Anterior cingulate cortex (tissue), 58 donors: ENCODE measurements at places on chromosomes 13 and 19.

- DNase-seq, result no peak
Measured at GRCh38 chr19:2260341-2260805, 4.2 kb upstream of the JSRP1 start.

DNA sequence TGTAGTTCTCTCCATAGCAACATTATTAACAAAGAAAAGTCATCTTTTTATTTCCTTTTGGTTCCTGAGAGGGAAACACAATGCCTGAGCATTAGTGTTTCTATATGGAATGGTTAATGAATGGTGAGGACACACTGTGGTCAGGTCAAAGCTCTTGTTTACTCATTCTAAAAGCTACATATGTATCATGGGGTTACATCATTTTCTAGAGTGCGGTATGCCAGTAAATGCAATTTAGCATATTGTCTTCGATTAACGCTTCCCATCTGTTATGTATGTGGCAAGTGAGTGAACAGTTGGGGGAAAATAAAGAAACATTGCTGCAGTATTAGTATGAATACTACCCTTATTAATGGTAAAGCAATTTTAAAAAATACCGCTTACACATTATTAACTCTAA, 1152.2 kb upstream of the SPRY2 start:
- no peak for DNase-seq

DNA sequence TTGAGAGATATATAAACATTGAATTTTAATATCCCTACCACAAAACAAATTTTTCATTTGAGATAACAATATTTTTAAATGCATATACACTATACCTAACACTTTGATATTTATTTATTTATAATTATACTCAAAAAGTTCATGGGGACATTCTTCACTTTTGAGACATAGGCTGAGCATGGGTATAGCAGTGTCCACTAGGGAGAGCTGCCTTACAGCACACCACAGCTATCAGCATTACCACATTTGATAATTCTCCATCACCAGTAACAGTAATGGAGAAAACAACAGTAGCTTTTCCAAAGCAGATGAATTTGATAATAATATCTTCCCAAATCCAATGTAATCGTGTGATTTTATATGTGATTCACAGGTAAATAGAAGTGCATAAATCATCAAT, 626.1 kb downstream of the DACH1 start:
- no peak for DNase-seq

DNA sequence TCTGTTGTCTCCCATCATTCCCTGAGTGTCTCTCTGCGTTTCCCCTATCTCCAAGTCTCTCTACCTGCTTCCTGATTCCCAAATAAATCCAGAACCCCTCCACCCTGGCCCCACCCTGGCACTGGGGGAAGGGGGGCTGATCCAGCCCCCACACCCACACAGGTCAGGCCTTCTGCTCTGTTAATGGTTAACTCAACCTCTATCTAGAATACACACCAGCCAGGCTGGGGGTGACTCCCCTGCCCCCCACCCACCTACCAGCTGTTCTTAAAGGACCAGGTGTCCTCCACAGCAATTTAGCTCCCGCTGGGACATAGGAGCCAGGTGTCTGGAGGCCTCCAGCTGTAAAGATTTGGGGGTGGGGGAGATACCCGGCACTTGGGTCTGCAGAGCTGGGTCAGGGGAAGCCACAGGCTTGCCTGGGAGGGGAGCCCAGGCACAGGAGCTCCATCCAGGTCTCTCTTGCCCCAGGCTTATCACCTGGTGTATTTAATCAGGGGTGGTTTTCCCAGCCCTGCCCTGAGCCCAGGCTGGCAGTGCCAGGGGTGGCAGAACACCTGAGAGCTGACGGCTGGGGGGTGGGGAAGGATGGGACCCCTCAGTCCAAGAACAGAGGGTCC, 3.9 kb downstream of the IRF2BP1 start:
- no peak for DNase-seq

DNA sequence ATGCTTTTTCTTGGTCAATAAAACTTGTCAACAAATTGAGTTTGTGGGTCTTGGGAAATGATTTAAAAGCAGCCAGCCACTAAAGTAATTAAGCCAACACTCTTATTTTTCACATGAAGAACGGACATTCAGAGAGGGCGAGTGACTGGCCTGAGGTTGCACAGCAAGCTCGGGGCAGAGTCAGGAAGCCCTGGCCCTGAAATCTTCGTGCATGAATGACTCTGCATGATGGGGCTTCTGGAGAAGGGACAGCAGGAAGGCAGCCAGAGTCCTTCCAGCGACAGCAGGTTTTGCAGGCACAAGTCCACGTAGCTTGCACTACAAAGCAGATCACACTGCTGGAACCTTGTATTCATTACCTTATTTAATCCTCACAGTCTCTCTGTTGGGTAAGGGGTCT, 232.5 kb downstream of the ZNF536 start:
- no peak for DNase-seq
